Natural killer cell (primary cell): ENCODE measurements at places on chromosomes 3 and 15. TPM values are rescaled to one million over a fixed set of nuclear protein-coding genes. Genes with fewer than 3 reads are reported as not detected.

Gene PLCH1
- total RNA-seq: 0.05 TPM

Gene ALPK3
- total RNA-seq: 0.35 TPM

Gene GHSR
- total RNA-seq: 0.38 TPM

DNA sequence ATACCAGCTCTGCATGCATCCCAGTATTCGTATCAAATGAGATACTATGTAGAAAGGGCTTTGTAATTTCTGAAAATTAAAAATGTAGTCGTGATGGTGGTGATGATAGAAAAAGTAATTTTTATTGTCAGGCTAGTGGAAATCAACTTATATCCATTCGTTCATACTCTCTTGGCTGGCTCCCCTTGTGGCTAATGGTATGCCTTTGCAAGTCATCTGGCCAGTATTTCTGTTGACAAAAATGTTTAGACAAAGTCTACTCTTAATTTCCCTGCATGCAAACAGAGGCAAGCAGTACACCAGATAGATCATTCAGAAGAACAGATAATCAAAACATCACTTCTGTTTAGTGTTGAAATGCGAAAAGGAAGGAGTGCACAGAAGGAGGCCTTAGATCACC, 49.6 kb upstream of the DUT start:
- H3K4me3 ChIP-seq: no peak overlapping the region
- DNase-seq: no peak
- H3K36me3 ChIP-seq: no peaks in the 10 kb centered on the region

DNA sequence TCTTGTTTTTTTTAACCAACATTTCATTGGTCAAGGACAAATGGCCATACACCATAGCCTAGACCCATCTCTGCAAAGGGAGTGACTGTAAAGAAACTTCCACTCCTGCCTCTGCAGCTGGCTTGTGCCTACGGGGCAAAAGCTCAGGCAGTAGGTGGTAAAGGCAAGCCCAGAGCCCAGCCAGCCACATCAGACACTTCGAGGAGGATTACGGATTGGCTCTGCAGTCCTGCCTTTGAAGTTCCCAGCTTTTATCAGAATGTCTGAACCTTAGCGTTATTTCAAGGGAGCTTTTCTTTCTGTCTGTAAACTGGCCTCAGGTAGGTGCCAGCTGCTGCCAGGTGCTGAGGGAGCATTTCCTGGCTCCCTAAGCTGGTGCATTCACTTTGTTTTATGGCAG, 15.6 kb downstream of the ZNF710 start:
- no peak overlapping the region for H3K27ac ChIP-seq
- H3K27me3 ChIP-seq: no peaks in the 10 kb centered on the region
- H3K36me3 ChIP-seq: no peaks in the 10 kb centered on the region
- H3K4me1 ChIP-seq: peaks cover 34% of the 10 kb centered on the region

DNA sequence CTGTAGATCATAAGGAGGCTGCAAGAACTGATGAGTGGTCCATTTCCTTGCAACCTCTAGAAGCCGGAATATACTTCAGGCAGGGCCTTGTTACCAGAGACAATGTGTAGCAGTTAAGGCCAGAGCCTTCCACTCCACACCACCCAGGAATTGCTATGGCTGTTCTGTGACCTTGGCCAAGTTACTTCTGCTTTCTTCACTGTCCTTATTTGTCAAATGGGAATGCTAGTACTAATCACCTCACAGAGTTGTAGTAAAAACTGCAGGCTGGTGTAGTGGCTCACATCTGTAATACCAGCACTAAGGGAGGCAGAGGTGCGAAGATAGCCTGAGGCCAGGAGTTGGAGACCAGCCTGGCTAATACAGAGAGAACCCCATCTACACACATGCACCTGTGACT, 28.7 kb upstream of the RPN1 start:
- peaks cover 40% of the 10 kb centered on the region for H3K4me1 ChIP-seq
- H3K27ac ChIP-seq: no peak overlapping the region
- no peak for DNase-seq
- no peak overlapping the region for H3K4me3 ChIP-seq
- H3K27me3 ChIP-seq: no peaks in the 10 kb centered on the region
- H3K36me3 ChIP-seq: no peaks in the 10 kb centered on the region

Gene CADM2
- not detected for total RNA-seq

GRCh38 chr3:188584958-188585689, 431.2 kb downstream of the LPP start:
- no peak overlapping the region for H3K4me3 ChIP-seq
- peaks cover 4% of the 10 kb centered on the region for H3K4me1 ChIP-seq
- H3K27me3 ChIP-seq: no peaks in the 10 kb centered on the region
- H3K27ac ChIP-seq: no peak overlapping the region
- peak; percentile 6 for DNase-seq
- no peaks in the 10 kb centered on the region for H3K36me3 ChIP-seq

Gene CCR9
- total RNA-seq: not detected

Gene EEF1AKMT4
- total RNA-seq: 0.79 TPM

Gene GREM1
- not detected for total RNA-seq

DNA sequence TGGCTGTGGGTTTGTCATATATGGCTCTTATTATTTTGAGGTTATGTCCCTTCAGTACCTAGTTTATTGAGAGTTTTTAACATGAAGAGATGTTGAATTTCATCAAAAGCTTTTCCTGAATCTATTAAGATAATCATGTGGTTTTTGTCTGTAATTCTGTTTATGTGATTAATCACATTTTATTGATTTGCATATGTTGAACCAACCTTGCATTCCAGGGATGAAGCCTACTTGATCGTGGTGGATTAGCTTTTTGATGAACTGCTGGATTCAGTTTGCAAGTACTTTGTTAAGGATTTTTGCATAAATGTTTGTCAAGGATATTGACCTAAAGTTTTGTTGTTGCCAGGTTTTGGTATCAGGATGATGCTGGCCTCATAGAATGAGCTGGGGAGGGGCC, 33.1 kb upstream of the IQCF2 start:
- no peaks in the 10 kb centered on the region for H3K36me3 ChIP-seq
- H3K27ac ChIP-seq: no peak overlapping the region
- H3K4me3 ChIP-seq: no peak overlapping the region
- DNase-seq: no peak
- no peaks in the 10 kb centered on the region for H3K4me1 ChIP-seq
- H3K27me3 ChIP-seq: no peaks in the 10 kb centered on the region

Gene IRAK2
- 28.2 TPM for total RNA-seq
